HS-27A (cell line): ENCODE measurements at places on chromosomes 7 and 10.

- DNase-seq: no peak
Measured at GRCh38 chr10:113433711-113434110, 119.1 kb upstream of the HABP2 start.

- no peak for DNase-seq
Measured at GRCh38 chr10:61960396-61961120, 59.1 kb downstream of the ARID5B start.

DNA sequence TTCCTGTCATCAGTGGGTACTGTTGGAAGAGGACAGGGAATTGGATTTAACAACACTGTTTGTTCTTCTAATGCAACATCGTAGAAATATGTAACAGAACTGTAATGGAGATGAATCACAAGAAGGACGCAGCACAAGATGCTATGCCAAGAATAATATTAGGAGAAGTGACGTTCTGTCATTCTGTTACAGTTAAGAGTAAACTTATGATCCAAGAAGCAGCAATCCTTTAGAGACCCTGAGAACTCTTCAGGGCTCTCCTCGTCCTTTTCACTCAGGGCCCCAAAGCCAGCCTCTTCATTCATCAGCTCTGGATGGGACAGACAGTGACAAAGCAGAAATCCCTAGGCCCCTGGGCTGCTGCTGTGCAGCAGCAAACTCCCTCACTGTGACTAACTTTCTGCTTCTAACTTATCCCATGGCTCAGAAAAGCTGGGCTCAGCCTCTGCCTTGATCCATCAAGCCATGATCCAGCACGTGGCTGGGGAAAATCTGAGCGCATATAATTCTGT is 8.7 kb upstream of the IL6 start:
- peak; percentile 63 for DNase-seq

- DNase-seq: peak; percentile 29
Measured at GRCh38 chr7:111409714-111410422, 152.4 kb downstream of the IMMP2L start.

DNA sequence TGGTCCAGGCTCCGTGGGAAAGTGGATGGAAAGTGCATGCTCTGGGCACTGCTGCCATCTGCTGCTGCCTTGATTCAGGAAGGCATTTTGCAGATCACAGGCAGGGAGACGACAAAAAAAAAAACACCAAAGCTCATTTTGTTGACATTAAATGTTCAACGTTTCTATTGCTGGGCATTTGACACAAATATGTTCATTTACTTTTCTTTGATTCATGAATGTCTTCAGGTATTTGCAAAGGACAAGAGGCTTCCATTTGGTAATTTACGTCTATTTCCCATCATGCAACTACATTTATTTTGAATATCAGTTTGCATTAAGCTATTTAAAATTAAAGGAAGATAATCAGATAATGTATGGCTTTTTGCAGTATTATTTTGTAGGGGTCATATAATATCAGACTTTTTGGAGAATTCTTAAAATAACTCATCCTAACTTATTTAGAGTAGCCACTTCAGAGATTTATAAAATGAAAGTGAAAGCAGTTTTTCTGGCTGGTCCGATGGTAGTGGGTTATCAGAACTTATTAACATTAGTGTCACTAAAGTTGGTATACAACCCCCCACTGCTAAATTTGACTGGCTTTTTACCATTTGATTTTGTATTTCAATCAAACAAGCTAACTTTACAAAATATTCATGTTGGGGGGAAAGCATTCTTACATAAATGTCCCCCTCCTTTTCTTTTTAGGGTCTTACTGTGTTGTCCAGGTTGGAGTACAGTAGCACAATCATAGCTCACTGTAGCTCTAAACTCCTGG is 65.3 kb downstream of the PDIA4 start:
- no peak for DNase-seq

GRCh38 chr7:114623146-114623545 is 208.5 kb downstream of the FOXP2 start:
- no peak for DNase-seq

DNA sequence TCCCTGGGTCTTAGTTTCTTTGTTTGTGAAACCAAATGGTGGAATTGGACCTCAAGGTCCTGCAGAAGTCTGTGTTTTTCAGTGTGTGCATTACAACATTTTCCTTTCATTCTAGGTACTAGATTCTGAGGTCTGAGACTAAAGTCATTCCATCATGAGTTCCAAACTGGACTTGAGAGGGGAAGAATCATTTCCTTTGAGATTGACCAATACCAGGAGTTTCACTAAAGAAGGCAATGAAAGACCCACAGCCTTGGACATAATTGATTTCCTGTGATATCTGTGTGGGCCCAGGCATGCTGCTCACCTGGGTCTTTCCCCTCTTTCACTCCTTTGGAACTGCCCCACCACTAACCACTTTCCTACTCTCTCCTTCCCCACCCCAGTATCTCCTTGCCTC is 18.2 kb downstream of the TAS2R41 start:
- no peak for DNase-seq

DNA sequence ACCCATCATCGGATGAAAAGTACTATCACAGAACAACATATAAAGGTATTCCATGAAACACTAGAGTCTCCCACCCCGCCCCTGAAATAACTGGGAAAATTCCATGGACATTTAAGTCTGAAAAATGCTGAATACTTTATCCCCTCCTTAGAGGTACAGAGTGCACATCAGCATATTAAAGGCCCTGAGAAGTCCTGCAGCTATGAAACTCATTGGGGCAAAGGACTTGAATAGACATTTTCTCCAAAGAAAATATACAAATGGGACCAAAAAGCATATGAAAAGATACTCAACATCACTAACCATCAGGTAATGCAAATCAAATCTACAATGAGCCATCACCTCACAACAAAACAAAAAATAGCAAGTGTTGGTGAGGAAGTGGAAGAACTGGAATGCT is 18.9 kb downstream of the XPNPEP1 start:
- DNase-seq: no peak

DNA sequence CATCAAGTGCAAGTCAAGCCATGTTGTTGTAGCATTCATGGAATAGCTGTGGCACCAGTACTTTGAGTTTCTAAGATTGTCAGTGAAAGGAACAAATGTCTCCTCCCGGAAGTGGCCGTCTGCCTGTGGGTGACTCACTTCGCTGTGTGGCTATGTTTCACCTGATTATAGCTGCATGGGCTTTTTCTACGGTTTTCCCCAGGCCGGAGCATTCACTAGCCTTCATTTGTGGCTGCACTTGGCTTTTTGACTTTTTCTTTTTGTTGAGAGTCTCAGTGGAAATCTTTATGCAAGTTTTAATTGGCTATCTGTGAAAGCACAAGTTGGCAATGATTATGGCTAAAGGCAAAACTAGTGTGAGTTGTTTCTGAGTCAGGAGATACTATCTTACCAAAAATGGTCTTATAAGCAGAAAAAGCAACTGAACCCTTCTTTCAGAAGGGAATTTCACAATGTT is 35.0 kb downstream of the SRI start:
- DNase-seq: no peak

DNA sequence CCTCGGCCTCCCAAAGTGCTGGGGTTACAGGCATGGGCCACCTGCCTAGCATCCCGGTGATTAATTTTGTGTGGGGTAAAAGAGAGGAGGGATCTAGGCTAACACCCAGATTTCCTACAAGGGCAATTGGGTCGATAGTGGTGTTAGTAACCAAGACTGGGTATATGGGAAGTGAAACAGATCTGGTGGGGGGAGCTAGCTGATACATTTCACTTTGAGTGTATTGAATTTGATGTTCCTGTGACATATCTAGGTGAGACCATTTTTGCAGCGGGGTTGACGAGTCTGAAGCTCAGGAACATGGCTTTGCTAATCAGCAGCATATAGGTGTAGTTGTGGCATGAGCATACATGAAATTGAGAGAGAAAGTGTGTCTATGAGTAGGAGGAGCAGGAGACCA is 12.0 kb downstream of the CLCN1 start:
- DNase-seq: no peak

DNA sequence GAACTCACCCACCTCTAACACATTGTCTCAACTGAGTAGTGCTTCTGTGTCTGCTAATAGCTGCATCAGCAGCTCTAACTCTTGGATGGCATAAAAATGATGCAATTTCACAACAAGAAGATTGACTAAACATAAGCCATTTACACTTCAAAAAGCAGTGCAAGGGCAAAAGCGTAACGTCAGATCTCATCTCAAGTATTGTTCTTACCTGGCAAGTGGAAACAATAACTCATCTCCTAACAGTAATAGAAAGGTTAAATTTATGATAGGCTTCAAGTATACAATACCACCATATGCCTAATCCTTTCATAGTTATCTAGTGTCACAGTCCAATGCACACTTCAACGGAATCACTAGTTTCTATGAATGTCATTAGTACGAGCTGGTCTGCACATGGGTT is 14.8 kb downstream of the TPK1 start:
- no peak for DNase-seq
